Peyer's patch (tissue), 4 donors: ENCODE measurements at places on chromosomes 7 and 10. TPM values are rescaled to one million over a fixed set of nuclear protein-coding genes. Genes with fewer than 3 reads are reported as not detected.
A peak's percentile ranks its signal among the peaks of the same experiment; 100 is the strongest.

GRCh38 chr10:86688398-86688921 is 20.1 kb downstream of the LDB3 start:
- DNase-seq = peak; percentile 42

DNA sequence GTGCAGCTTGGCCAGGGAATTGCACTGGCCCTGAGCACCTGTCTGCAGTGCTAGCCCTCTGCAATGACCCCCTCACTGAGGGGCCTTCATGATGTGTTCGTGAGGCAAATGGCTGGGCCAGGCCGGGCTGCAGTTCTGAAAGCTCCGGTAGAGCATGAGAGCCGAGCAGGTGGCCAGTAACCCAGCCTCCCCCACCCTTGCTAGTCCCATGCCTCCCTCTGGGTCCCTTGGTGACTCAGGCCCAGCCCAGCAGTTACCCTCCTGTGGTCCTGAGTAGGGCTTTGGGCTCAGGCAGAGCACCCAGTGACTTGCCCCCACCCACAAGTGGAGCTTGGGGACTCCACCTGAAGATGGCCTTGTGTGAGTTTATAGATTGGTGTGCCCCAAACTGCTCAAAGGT is 16.1 kb upstream of the CSGALNACT2 start:
- no peak for DNase-seq

GRCh38 chr7:133977409-133978274 is 149.5 kb upstream of the LRGUK start:
- no peak for DNase-seq

DNA sequence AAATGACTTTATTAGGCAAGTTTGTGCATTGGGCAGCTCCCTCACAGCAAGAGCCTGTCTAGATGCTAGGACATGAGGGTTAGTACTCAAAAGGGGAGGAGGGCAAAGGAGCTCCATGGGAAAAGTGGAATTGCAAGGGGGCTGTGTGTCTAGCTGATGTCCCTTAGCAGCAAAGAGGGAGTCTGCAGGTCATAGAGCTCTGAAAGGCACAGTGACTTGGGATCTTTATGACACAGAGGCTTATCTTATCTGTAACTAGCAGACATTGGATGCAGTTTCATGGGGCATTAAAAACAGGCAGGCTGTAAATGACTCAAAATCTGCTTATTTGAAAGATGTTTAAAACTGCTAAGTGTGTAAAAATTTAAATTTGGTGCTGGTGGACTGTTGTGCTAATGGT is 556.2 kb upstream of the FZD8 start:
- no peak for DNase-seq

GRCh38 chr10:29702273-29703164 is 67.7 kb upstream of the SVIL start:
- DNase-seq = no peak

DNA sequence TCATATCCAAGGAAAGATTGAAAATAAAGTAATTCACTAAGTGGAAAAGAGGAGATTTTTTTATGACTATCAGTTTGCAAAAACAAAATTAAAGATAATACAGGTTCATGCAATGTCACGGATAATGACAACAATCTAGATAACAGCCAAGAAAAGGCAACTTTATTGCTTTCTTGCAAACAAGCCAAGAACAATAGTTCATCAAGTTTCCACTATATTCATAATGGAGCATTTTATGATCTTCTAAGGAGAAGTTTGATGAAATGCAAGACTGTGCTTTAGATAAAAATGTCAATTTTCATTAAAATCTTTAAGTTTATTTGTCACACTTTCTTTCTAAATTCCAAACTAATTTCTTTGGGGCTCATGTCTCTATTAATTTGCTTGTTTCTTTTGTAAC is 53.9 kb upstream of the NRP1 start:
- DNase-seq = no peak

GRCh38 chr7:138853448-138853847 is 55.5 kb upstream of the ATP6V0A4 start:
- no peak for DNase-seq

DNA sequence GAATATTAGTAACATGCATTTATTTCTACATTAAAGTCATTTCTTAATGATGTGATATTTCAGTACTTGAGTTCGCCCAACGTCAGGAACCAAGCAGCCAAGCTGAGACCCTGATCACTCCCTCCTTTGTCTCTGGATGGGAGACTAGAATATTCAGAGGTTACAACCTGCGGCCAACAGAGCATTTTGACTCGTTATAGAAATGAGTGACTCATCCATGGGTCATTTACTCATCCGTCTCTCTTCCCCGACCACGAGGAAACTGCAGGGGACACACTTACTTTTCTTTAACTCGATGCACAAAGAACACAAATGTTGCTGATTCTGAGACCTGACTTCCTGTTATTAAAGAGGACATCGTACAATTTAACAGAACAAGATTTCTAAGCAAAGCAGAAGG is 343.3 kb downstream of the FRMD4A start:
- no peak for DNase-seq

DNA sequence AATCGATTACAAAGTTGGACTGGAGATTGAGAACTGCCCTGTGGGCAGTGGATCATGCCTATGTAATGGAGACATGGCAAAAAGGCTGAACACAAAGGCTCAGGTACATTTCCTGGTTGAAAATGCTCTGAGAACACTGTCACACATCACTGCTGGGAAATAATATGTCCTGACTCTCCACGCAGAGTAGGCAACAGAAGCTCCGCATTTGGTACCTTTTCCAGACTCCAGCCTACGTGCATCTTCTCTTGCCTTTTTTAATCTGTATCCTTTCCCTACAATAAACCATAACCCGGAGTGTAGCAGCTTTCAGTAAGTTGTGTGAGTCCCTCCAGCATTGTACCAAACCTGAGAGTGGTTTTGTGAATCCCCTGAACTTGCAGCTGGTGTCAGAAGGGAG is 134.7 kb downstream of the SORBS1 start:
- no peak for DNase-seq

- no peak for DNase-seq
These were observed 86.2 kb downstream of the SLC16A9 start for GRCh38 chr10:59623133-59624121.

DNA sequence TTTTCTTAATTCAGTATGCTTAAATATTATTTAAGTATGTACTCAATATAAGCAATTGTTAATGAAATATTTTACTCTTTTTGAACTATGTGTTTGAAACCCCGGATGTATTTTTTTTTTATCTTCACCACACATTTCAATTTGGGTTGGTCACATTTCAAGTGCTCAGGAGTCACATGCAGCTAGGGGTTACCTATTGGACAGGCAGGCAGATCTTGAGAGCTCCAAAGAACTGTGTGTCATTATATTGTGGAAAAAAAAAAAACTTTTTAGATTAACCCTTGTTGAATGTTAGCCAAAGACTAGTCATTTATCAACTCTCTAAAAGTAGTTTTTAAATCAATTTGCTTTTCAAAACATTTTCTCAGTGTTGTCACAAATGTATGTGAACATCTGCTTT is 37.2 kb downstream of the IKZF1 start:
- DNase-seq = no peak

- DNase-seq = no peak
These were observed 162.4 kb upstream of the MEOX2 start for GRCh38 chr7:15848901-15849300.

DNA sequence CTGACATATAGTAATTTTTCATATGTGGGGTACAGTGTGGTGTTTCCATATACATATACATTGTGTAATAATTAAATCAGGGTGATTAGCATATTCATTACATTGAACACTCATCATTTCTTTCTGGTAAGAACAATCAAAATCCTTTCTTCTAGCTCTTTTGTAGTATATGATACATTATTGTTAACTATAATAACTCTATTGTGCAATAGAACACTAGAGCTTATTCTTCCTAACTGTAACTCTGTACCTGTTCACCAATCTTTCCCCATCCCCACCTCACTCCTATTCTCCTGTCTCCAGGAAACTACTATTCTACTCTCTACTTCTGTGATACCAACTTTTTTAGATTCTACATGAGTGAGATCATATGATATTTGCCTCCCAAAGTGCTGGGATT is 9.4 kb downstream of the BZW2 start:
- no peak for DNase-seq

GRCh38 chr10:99685597-99685967 is 26.3 kb downstream of the ENTPD7 start:
- no peak for DNase-seq

- no peak for DNase-seq
These were observed 126.7 kb upstream of the STK17A start for GRCh38 chr7:43456200-43456599.

DNA sequence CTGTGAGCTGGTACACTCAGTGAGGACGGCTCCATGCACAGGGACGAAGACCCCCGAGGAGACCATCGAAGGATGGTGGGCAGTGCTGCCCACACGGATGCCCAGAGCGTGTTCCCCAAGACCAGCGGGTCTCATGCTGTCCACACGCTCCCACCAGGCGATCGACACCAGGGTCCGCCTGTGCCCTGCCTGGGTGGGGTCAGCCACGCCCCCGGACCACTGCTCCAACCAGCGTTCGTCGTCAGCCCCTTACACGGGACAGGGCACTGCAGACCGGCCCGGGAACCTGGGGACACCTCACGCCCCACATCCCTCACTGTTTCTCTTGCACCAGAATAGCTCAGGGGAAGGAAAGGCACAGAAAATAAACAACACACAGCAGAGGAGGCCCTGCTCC is 223.5 kb downstream of the DNAJB6 start:
- DNase-seq = no peak

GRCh38 chr7:127776776-127777386 is 124.9 kb downstream of the SND1 start:
- no peak for DNase-seq

- no peak for DNase-seq
These were observed 103.4 kb upstream of the MDFIC start for GRCh38 chr7:114818501-114818900.

The CACNA2D1 gene
- 8.2 TPM for total RNA-seq

The CARD11 gene
- 7.5 TPM for total RNA-seq

The AKR1E2 gene
- total RNA-seq = 4.2 TPM

The CFAP46 gene
- total RNA-seq = not detected

The IDI1 gene
- total RNA-seq = 58.7 TPM

The SLC16A12 gene
- total RNA-seq = not detected

The PTPRZ1 gene
- 1.7 TPM for total RNA-seq

The SPDYE5 gene
- not detected for total RNA-seq
